Neural crest cell (in vitro differentiated cells): ENCODE measurements at places on chromosomes 6 and 20.

DNA sequence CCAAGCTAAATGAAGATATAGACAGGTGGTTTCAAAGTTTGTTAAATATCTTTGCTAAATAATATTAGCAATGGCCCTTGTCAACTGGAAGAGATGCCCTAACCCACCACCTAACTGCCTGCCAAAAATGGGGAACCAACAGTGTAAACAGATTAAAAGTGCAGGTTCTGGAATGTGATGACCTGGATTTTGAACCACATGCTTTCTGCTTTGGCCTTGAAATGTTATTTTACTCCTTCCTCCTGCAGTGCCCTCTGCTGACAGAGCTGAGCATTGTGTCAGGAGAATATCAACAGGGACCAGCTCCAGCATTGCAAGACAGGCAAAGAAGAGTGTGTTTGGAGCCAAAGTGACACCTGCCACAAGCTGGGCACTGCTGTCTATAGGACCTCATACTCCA lies 226.6 kb downstream of the MYLK4 start:
- DNase-seq = no peak

DNA sequence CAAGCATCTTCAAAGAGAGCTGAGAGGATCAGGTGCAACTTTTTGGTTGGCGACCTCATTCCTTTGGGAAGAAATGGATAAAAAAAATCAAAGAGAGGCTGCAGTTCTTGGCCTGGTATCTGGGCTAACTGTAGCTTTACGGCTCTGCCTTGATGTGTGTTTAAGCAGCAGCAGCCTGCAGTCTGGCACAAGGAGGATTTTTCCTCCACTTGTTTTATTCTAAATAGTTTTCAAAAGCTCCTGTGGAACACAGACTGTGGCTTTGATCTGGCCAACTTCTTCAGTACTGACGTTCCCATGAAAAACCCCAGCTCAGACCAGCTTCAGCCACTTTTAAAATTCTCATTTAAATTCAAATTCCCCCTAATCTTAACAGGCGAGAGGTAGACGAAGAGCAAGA lies 137.3 kb downstream of the HDGFL1 start:
- no peak for DNase-seq

DNA sequence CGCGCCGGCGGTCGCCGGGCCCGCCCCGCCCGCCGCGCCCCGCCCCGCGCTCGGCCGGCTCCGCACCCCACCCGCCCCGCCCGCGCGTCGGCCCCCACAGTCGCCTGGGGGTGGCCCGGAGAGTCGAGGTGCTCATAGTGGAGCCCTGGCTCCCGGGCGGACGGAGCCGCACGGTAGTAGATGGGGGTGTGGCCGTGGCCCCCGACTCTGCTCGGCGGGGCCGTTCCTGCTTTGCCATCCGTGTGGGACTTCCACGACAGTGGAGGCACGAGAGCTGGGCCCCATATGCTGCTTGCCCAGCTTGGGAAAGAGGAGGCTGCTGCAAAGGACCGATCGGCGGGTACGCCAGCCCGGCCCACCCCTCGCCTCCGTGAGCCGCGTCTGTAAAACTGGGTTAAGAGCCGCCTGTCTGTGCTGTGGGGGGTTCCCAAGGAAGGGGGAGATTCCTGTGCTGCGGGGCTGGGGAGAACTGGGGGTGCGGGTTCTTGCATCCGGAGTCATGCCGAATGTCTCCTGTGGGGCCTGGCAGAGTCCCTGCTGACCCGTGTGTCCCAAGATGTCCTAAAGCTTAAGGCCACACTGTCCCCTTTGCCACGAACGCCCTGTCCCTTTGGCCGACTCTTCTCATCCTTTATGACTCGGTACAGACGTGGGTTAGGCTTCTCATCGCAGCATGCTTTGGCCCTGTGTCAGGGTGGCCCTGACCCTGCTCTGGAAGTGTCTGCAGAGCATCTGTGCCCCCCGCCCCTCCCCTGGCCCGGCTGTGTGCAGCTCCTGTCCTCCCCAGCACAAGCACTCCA lies at the start of gene OPRL1:
TSS of gene OPRL1 (plus strand) at position 70 of the 800 bp plus-strand sequence. CDS start 12,639 bp downstream, outside the sequence.
- DNase-seq = no peak

DNA sequence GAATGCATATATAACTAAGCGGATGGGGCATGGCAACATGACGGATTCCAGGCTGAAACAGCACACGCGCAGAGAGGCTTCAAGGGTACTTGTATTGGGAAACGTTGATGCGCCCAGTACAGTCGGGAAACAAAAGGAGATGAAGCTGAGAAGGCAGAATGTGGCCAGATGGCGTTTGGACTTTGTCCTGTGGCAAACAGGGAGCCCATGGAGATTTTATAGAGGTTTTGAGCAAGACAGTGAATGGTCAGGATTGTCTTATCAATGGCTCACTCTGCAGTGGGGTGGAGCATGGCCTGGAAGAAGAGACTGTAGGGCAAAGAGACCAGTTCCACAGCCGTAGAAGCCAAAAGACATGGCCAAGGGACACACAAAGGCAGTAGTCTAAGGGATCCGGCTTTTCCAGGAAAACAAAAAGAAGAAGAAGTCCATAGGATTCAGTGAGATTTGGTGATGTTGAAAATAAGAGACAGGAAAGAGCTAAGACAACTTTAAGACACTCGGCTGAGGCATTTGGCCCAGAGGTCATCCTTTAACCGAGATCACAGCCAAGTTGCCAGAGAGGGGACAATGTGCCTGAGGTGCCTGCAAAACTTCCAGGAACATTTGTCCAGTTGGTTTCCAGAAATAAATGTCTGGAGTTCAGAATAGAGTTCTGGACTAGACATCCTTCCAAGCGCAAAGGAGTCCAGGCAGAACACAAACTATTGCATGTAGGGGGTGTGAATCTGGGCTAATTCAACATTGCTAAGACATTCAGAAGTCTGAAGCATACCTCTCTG lies 123.0 kb upstream of the RREB1 start:
- DNase-seq = no peak

DNA sequence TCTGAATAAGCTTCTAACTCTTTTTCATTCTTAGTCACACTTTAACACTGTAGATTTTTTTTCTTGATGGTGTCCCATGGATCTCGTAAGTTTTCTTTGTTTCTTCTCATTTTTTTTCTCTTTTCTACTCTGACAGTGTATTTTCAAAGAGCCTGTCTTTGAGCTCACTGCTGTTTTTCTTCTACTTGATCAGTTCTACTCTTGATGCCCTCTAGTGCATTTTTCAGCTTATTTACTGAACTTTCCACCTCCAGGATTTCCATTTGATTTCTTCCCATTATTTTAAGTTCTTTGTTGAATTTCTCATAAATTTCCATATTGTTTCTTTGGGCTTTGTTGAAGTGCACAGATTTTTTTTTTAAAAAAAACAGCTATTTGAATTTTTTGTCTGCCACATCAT lies 2641.1 kb upstream of the DEFB115 start:
- no peak for DNase-seq
